Fibroblast of skin of back (primary cell): ENCODE measurements at places on chromosomes 2 and 18.

- no peak for DNase-seq
Measured at GRCh38 chr2:200968162-200968561, 4.7 kb upstream of the ORC2 start.

DNA sequence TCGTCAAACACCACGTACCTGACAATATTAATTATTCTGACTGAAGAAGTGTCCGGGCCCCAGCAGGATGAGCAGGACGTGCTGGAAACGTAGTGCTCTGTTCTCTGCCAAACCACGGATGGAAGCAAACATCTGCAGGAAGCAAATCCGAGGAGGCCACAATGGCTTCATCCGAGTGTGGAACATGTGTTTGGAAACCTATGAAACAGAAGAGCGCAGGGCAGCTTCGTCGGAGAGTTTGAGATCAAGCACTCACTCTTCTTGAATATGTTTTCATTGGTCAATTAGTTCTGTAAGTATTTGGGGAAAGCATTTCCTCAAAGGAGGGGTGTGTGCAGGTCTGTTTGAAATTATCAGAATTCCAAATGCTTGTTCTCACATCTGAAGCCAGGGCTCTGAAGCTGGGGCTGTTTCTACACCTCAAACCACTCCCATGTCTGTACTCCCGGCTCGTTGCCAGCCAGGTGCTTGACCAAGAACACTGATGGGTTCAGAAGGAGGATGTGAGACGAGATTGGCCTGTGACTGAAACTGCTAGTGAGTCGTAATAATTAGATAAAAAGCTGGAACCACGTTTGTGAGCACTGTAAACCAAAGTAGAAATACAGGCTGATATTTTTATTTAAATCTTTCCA lies 356.6 kb upstream of the SALL3 start:
- DNase-seq: no peak

DNA sequence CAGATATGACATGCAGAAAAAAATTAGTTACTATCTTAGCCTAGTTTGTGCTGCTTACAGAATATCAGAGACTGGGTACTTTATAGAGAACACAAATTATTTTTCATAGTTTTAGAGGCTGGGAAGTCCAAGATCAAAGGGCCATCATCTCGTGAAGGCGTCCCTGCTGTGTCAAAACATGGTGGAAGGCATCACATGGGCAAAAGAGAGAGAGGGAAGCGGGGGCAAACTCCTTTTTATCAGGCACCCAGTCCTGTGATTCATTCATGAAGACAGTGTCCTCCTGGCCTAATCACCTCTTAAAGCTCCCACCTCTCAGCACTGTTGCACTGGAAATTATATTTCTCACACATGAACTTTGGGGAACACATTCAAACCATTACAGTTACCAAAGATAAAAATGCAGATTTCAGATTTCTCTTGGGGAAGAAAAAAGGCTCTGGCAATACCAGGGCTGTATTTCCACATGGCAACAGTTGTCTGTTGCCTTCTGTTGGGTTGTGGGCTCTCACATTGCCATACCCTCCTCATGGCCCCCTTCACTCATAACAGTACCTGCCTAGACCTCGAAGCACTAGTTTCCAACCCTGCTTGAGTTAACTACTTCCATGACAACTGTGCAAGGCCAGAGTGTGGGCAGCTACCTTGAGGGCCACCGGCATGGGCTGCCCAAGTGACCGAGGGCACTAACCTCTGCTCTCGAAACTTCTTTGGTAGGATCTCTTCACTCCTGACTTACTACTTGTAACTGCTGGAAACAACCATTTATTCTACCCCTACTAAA lies 2.7 kb upstream of the ACTR3 start:
- DNase-seq: no peak

DNA sequence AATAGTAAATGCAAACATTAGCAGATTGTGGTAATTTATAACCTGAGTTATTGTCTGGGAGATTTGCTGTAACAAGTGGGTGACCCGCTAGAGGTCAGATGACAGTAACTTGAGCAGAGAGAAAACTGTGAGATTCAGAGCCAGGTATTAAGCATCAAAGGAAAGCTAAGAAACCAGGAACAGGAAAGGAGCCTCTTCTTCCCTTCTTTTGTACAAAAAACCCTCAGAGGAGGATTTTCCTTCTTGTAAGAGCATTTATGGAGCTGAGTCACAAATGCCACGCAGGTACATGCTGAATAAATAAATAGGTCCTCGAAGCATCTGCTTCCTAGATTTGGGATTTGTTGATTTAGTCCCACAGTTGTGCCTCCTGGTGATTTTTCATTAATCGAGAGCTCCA lies 146.5 kb downstream of the SH3BP4 start:
- DNase-seq: no peak
